Testis (tissue), 5 donors: ENCODE measurements at places on chromosomes 7 and 10.
A peak's percentile ranks its signal among the peaks of the same experiment; 100 is the strongest.

- DNase-seq = no peak
Measured at GRCh38 chr7:8168336-8168735, 93.6 kb downstream of the ICA1 start.

- DNase-seq = no peak
Measured at GRCh38 chr7:152868122-152869040, 108.8 kb downstream of the ACTR3B start.

- DNase-seq = no peak
Measured at GRCh38 chr7:91526404-91526803, 262.2 kb downstream of the FZD1 start.

- peak; percentile 43 for DNase-seq
Measured at GRCh38 chr7:133619491-133619890, 366.6 kb downstream of the EXOC4 start.

GRCh38 chr10:43090188-43090587 lies 13.3 kb downstream of the RET start:
- no peak for DNase-seq
